Cerebellar nuclear complex (tissue), 1 donor: ENCODE measurements at places on chromosomes 4 and X.

DNA sequence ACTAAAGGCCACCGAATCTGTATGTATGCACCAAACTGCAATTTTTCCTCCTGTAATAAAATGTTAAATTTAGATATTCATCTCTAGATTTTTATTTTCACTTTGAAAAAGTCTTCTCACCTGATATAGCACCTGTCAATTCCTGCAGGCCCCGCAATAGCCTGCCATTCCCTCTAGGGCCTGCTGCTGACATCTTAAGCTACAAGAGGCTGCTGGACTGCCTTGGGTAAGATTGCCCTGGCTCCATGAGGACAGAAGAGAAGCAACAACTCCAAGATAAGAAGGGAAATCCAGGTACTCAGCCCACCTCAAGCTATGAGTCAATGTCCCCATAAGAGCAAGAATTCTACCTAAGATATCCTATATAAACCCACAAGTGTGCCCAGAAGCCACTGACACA lies 230.2 kb upstream of the AGTR2 start:
- no peak for DNase-seq

DNA sequence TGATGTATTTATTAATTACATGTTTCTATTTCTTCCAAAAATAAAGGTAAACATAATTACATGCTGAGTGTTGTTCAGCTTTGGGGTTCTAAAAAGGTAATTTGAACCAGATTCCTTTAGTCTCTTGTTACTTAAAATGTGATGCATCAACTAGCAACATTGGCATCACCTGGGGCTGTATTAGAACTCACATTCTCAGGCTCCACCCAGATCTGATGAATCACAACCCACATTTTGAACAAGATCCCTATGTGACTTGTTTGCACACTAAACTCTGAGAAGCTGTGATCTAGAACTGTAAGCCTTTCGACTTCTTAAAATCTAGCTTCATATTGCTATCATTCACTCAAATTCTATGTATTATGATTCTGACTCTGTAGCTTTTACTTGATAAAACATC lies 23.0 kb upstream of the HS3ST1 start:
- DNase-seq: no peak

DNA sequence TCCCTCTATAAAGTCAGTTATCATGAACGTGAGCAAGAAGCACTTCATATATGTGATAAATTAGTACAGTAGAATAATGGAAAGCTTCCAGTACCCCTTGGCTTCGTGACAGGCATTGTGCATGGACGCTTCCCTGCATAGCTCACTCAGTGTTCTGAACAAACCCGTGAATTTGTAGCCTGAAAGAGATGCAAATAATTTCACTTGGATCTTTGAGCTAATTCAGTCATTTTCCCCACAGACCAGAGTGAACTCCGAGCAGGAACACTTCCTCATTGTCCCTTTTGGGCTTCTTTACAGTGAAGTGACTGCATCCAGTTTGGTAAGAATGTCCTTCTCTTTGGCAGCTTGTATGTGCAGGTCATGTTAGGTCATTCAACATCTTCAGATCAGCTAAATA lies 50.1 kb downstream of the ADD1 start:
- DNase-seq: no peak

DNA sequence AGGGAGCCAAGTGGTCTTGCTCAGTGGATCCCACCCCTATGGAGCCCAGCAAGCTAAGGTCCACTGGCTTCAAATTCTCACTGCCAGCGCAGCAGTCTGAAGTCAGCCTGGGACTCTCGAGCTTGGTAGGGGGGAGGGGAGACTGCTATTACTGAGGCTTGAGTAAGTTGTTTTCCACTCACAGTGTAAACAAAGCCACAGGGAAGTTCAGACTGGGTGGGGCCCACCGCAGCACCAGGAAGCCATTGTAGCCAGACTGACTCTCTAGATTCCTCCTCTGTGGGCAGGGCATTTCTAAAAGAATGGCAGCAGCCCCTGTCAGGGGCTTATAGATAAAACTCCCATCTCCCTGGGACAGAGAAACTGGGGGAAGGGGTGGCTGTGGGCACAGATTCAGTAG lies 721.0 kb upstream of the NDST4 start:
- DNase-seq: no peak

GRCh38 chr4:154417373-154417673 lies 74.3 kb downstream of the DCHS2 start:
- DNase-seq: no peak

DNA sequence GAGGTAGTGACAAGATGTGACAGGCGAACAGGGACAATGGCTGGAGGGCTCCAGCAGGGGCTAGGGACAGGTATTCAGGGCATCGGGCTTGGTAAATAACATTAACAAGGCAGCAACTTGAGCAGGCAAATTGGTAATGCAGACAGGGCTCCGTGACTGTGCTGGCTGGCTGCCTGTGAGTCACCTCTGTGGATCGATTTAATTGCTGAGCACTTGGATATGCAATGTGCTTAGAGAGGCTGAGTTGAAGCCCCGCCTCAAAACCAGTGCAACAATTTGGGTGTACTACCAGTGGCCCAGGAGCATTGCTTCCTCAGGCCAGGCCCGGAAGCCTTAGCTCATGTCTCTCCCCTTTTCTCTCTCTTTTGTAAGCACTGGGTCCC lies 19.5 kb downstream of the CNGA2 start:
- no peak for DNase-seq

GRCh38 chrX:24245202-24245601 lies 68.7 kb downstream of the SUPT20HL2 start:
- DNase-seq: no peak

DNA sequence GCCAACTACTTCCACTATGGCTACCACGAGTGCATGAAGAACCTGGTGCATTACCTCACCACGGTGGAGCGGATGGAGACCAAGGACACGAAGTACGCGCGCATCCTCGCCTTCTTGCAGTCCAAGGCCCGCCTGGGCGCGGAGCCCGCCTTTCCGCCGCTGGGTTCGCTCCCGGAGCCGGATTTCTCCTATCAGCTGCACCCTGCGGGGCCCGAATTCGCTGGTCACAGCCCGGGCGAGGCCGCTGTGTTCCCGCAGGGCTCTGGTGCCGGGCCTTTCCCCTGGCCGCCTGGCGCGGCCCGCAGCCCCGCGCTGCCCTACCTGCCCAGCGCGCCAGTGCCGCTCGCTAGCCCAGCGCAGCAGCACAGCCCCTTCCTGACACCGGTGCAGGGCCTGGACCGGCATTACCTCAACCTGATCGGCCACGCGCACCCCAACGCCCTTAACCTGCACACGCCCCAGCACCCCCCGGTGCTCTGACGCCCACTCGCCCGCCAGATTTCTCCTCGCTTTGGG lies 2.1 kb downstream of the HELT start:
- no peak for DNase-seq

DNA sequence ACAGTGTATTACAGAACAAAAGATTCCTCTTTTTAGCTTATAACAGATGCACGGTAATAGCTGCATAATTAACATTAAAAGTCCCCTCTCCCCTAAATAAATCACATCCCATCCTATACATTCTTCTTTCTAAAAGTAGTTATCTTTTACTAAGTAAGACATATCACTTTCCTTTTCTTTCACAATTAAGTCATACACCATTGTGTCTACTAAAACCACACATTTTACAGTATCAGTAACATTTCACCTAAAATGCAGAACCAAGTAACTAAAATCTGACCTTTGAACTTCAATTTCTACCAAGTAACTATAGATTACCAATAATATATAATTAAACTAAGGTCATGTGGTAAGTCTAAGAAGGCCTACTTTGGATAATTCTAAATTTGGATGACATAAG lies 14.2 kb downstream of the DHX15 start:
- DNase-seq: no peak

- DNase-seq: no peak
These were observed 8.7 kb upstream of the JADE1 start for GRCh38 chr4:128800701-128801284.

GRCh38 chr4:141771889-141772830 lies 135.8 kb downstream of the IL15 start:
- no peak for DNase-seq

DNA sequence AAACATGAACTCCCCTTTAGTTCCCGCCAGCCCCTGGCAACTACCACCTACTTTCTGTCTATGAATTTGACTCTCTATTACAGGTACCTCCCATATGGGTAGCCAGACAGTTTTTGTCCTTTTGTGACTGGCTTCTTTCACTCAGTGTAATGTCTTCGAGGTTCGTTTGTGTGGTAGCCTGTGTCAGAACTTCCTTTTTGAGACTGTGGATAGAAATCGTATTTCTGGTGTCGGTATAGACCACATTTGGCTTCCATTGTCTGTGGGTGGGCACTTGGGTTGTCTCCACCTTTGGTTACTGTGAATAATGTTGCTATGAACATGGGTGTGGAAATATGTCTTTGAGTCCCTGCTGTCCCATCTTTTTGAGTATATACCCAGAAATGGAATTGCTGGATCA lies 5.4 kb upstream of the CLDN34 start:
- DNase-seq: no peak

GRCh38 chr4:166146806-166147540 lies 273.9 kb downstream of the TLL1 start:
- peak; percentile 54 for DNase-seq

GRCh38 chr4:1193206-1194009 lies 21.0 kb upstream of the SPON2 start:
- DNase-seq: no peak

DNA sequence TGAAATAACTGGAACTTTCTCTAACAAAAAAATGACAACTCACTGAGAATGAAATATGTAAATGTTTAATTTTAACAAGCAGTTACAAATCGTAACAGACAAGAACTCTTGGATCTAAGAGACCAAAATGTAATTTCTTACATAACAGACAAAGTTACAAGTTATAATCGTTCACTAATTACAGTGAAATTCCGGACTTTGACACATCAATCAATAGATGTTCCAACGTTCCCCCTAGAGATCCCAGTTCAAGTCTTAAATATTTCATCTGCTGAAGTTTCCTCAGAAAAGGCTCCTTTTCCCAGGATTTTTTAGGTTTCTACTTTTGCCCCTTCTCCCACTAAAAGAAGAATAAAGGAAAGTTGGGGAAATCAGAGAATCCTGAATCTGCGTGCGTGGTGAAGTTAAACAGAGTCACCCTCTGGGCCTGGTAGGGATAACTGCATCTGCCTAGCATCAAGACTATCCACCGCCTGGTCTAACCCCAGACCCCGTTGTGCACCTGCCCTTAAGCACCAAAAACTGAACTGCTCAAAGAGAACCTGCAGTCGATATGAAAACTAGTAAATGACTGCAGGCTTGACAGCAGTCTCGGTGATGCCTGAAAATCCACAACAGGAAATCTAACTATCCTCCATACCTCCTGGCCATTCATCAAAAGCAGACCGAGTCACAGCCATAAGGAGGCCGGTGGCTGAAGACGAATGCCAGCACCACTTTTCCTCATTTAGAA lies 2.3 kb downstream of the IRF2 start:
- DNase-seq: no peak

DNA sequence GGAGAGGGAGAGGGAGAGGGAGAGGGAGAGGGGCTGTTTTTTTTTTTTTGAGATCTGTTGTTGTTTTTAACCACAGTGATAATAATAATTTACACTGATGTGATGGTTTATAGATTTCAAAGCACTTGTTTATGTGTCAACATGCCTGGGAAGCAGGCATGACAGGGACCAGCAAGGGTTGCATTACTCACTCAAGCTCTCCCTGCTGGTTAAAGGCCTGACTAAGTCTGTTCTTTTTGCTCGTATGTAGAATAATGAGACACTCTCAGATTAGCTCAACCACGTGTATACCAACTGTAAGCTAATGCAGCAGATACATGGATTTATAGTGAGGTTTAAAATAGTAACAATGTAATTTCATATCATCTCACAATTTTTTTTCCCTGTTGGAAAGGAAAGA lies 134.6 kb upstream of the BOD1L1 start:
- no peak for DNase-seq

DNA sequence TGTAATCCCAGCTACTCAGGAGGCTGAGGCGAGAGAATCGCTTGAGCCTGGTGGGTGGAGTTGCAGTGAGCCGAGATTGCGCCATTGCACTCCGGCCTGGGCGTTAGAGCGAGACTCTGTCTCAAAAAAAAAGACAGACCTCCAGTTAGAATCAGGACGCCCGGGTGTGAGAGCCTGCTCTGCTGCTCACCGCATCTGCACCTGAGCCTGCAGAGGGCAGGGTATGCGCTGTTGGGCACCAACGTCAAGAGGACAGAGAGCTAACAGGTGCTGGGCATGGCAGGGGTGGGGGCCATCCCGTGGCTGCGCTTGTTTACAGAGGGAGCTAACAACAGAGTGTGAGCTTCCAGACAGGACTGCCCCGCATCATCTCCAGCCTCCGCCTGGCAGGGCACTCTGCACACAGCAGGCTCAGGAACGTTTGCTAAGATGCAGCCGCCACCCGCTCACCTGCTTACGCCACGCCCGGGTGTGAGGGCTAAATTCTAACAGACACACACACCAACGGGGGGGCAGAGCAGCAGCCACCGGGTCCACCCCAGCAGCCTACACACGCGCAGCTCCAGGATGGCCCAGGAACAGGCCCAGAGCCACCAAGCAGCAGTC lies 50.0 kb upstream of the CPLX1 start:
- DNase-seq: no peak

- no peak for DNase-seq
These were observed 1.6 kb downstream of the CXCL1 start for GRCh38 chr4:73870768-73871167.

DNA sequence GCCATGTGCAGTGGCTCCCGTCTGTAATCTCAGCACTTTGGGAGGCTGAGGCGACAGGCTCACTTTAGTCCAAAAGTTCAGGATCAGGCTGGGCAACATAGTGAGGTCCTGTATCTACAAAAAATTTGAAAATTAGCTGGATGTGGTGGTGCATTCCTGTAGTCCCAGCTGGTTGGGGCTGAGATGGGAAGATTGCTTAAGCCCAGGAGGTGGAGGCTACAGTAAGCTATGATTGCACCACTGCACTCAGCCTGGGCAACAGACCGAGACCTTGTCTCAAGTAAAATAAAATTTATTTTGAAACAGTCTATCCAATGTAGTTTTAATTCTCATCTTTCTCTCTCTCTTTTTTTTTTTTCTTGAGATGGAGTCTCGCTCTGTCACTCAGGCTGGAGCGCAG lies 21.1 kb downstream of the RBM10 start:
- DNase-seq: no peak

DNA sequence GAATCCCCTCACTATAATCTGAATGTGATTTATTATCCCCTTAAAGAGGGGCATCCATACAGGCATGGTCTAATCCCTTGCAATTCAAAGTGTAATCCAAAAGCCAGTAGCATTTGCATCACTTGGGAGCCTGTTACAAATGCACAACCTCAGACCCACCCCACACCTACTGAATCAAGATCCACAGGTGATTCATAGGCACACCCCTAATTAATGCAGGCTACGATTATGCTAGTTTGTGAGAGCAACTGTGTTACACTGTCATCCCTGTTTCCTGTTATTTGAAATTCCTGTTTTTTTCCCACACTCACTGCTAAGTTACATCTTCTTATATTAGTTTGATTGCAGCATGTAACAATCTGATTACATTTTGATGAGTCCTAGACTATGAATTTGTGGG lies 120.0 kb downstream of the RAB28 start:
- no peak for DNase-seq

GRCh38 chrX:84865113-84865512 lies 138.6 kb upstream of the APOOL start:
- DNase-seq: no peak

- no peak for DNase-seq
These were observed 10.6 kb upstream of the ZNF718 start for GRCh38 chr4:113732-114131.
